AG08395 (cell line): ENCODE measurements at places on chromosomes 11 and 22.

DNA sequence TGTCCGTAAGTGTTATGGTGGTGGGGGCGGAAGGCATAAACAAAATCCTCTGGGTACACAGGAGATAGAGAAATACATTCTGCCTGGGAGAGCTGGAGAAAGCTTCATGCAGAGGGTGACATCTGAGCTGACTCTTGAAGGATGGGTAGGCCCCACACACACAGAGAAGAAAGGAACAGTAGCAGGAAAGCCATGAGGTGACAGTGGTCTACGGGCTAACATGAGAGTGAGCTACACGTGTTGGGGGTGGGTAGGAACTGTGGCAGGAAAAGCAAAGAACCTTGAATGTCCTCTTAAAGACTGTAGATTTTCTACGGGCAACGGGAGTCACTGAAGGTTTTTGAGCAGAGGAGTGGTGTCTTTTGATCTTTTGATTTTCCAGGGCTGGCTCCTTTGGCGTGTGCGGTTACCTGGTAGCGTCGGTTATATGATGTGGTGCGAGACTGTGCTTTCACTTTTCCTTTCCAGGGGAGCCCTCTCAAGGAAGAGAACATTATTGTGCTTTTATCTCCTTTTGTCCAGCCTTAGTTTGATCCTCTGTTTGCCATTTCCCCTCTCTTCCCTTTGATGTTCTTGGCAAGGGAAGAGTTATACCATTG is 39.7 kb downstream of the ADAMTS8 start:
- DNase-seq, result no peak

DNA sequence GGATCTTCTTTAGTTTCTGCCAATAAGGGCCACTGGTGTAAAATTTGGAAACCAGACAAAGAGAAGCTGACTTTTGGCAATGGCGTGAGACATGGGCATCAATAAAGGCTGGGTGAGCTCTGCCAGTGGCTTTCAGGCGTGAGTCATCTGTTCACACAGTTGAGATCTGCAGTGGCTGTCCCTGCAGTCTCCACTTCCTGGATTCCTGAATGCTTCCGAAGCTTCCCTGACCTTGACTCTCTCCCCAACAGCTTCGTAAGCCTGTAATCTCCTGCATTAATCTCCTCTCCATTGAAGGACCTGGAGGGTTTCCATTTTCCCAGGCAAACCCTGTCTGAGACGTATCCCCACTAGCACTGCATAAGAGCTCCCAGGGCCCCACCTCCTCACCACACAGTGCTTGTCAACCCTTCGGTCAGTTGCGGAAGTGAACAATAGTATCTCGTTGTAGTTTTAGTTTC is 574.7 kb downstream of the TBC1D22A start:
- DNase-seq, result peak; percentile 89

DNA sequence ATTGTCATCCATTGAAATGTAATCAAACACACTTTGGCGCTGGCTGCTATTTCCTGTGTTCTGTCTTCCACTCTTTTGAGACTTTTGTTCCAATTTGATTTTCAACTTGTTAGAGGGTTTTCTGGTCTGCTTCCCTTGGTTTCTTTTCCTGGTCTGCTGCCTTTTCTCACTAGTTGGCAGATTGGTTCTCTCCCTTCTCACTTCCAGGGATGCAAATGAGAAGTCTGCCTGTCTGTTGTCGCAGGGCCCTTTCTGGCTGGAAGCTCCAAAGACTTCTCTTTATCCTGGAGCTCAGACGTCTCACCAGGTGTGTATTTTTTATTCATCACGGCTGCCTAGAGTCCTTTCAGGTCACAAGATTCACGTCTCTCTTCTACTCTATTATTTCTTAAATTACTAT is 84.0 kb downstream of the RPS6KA4 start:
- no peak for DNase-seq

DNA sequence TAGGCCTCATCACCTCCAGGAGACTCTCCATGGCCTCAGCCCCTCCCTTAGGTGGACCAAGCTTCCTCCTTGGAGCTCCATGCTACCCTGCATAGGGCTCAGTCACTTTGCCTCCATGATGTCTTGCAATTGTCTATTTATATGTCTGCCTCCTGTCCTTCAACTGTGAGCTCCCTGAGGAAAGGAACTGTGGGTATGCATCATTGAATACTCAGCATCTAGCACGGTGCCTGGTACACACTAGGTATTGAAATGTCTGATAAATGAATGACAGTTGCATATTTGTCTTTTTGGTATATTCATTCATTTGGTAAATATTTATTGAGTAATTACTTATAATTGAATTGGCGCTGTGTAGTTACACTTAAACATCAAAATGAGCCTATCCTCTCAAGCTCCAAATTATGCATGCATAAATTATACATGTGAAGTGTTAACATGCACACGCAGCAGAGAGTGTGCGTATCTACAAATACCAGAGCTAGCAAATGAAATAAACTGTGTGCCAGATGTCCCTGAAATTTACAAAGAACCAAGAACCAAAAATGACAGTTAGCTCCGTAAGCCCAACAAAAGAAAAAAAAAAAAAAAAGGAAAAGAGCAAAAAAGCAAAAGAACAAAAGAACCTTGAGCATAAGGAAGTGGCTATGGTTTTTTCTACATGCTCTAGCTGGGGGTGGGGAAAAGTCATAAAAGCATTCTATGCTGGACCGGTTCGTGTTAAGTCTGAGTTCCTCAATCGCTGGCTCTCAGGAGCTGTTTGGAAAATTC is 25.2 kb downstream of the GRAP2 start:
- DNase-seq, result no peak

GRCh38 chr11:1785749-1786413 is 22.2 kb upstream of the CTSD start:
- peak; percentile 23 for DNase-seq

DNA sequence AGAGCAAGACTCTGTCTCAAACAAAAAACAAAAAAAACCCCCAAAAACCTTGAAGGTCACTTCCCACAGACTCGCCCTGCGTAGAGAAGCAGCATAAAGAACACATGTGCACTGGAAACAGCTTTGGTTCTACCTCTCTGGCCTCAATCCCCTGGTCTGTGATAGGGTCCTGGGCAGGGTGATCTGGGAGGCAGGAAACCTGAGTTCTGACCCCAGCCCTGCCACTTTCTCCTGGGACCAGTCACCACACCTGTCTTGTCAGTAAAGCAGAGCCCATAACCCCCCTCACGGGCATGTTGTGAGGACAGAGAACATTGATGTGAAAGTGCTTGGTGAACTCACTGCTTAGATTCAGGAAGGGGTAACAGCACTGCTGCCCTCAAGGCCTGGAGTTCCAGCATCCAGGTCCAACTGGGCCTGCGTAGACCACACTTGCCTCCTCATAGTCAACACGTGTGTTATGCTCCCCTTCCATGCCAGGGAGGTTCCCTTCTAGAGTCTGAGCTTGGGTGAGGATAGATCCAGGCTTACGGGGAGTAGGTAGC is 11.4 kb downstream of the UCP2 start:
- DNase-seq, result no peak

DNA sequence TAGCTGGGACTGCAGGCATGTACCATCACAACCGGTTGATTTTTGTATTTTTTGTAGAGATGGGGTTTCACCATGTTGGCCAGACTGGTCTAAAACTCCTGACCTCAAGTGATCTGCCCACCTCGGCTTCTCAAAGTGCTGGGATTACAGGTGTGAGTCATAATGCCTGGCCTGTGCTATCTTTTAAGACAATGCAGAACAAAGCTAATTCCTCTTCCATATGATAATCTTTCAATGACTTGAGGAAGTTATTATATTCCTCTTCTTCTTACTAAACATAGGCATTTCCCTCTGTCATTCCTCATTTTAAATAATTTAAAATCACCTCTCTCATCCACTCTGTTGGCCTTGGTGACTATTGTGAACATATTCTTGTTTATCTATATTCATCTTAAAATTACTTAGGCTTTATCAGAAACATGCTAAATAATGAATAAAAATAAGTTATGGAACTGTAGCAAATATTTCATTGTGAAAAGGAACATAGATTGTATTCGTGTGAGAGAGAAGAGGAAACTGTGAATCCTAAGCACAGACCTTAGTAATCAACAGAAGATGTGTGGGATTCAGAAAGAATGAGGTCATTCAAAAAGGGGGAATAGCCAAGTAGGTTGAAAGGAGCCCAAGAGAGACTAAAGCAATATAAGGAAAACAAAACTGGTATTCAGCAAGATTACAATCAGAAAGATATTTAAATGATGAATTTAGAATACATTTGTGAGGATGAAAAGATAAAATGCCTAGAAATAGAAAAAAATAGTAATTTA is 269.4 kb downstream of the TTC28 start:
- DNase-seq, result peak; percentile 64

- no peak for DNase-seq
Observed at GRCh38 chr11:121198491-121198890, 94.1 kb upstream of the SC5D start.

DNA sequence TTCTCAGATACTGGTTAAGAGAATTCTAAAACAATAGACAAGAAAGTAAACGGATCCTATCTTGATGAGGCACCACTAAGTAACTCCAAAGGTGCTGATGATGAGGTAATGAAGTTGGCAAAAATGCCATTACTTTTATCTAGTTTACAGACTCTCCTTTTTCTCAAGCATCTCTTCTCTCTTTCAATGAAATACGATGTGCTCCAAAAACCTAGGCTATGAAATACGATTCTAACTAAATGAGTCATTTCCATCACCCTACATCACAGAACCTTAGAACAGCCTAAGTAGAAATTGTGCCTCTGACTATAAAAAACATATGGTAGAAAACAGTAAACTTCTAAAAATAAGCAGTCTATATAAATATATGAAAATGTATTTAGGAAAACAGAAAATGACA is 58.9 kb upstream of the ARHGAP32 start:
- DNase-seq, result no peak

DNA sequence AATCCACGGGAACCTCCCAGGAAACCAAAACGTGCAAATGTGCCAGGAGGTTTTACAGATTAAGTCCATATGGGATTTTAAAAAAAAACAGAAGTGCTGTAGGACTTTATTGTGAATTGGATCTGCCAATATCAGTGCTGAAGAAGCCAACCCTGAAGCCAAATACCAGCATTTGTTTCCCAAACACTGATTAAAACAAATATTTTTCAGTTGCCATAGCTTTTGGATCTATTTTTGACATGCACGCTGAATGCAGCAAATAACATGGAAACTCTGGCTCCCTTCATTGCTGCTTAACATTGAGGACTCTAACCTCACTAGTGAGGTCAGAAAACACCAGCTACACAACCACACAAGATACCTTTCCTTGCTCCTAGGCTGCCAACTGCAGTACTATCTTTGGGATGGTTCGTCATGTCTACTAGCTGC is 28.4 kb upstream of the SIK2 start:
- DNase-seq, result peak; percentile 43

- no peak for DNase-seq
Observed at GRCh38 chr11:62131170-62131464, 7.3 kb downstream of the INCENP start.

GRCh38 chr22:24760708-24761306 is 13.7 kb downstream of the PIWIL3 start:
- DNase-seq, result no peak

GRCh38 chr11:109422870-109423465 is 978 bp downstream of the C11orf87 start:
- peak; percentile 29 for DNase-seq

DNA sequence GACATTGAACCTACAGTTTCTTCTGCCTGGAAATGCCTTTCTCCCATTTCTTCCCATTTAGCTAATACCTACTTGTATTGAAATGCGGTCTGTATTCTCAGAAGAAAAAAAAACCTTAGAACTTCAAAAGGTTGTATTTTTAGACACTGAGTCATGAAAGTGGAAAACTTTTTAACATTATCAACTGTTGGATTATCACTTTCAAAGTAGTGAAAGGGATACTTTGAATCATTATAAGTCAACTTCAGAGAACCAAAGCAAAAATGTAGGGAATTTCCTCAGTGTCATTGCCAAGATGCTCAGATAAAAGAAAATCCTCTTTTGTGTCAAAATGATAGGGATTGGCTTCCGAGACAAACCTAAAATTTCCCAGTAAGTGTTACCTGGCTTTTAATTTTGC is 6.6 kb downstream of the HOATZ start:
- no peak for DNase-seq

DNA sequence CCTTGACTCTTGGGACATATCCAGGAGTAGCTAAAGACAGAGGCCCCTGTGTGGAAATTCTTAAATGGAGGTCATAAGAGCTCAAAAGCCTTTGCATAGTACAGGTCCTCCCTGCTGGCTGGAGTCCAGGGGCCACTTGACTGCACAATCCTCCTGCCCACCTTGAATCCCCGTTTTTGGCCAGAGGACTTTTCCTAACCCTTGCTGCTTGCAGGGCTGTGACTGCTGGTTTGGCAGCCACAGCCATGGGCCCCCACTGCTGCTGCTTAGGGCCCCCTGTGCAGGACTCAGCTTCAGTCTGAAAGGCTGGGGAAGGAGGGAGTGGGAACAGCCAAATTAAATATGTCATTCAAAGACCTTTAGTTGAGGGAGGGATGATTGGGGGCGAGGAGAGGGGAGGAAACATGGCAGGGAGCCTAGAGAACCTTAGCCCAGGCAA is 33.4 kb downstream of the ARHGAP1 start:
- no peak for DNase-seq

GRCh38 chr11:130849215-130849568 is 67.1 kb downstream of the SNX19 start:
- peak; percentile 88 for DNase-seq

DNA sequence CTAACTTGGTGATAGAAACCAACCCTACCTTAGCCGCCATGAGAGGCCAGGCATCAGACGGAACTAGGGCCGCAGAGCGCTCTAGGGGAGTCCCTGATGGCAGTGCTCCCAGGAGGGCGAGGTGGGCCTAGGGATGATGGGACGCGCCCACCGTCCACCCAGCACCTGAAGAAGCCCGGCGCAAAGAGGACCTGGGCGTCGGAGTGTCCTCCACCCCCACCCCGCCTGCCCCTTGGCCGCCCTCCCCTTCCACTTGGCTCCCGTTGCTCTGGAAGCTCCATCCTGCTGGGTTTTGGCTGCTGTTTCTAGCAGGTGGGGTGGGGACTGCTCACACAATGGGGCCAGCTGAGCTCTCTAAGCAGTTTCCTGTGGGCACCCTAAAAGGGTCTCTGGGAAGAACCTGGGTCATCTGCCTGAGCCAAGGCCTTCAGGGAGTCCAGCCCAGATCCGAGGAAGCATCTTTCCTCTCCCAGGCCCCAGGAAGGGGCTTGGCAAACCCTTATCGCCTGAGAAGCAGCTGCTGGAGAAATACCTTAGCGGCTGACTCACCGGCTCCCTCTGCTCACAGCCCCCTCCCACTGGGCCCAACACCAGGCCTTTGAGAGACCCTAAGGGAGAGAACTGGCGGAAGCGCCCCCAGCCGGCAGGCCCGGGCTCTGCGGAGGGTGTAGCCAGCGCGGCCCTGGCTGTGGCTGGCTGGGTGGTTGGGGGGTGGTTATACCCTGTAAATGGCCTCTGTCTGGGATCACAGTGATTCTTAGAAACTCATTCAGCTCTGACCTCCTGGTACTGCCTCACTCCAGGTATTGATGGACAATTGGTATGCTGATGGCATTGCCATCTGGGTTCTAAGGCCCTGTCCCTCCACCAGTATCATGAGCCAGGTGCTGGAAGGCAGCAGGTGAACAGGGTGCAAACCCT is 19.3 kb downstream of the CREB3L1 start:
- DNase-seq, result peak; percentile 62

- DNase-seq, result peak; percentile 21
Observed at GRCh38 chr11:107916671-107917241, 11.5 kb upstream of the RAB39A start.

GRCh38 chr11:95143106-95143681 is 53.5 kb downstream of the ENDOD1 start:
- peak; percentile 62 for DNase-seq
